ENCODE measurements at places on chromosomes 5 and 9.

DNA sequence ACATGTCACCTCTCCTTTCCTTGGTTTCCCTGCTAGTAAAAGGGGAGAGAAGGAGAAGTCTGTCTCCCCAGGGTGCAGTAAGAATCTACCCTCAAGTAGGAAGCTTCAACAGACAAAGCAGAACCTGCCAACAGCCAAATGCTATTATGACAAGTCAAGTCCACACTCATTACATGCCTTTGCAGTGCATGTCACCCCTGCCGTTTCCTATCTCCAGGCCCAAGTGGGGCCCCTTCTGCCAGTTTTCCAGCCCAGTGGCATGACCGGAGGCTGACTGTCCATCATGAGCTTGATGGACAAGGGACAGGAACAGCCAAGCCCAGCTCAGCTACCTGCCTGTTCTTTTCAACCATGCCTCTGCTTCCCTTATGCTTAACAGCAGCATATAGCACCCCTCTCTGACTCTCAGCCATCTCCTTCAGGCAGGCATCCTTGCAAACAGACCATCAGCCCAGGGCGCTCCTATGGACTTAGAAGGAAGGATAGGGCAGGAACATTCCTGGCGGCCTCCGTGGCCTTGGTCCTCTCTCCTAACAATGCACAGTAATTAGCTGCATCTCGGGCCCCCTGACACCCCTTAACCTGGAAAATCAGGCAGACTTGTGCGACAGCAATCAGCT lies 107.2 kb upstream of the RAD23B start:
- no peak for DNase-seq

DNA sequence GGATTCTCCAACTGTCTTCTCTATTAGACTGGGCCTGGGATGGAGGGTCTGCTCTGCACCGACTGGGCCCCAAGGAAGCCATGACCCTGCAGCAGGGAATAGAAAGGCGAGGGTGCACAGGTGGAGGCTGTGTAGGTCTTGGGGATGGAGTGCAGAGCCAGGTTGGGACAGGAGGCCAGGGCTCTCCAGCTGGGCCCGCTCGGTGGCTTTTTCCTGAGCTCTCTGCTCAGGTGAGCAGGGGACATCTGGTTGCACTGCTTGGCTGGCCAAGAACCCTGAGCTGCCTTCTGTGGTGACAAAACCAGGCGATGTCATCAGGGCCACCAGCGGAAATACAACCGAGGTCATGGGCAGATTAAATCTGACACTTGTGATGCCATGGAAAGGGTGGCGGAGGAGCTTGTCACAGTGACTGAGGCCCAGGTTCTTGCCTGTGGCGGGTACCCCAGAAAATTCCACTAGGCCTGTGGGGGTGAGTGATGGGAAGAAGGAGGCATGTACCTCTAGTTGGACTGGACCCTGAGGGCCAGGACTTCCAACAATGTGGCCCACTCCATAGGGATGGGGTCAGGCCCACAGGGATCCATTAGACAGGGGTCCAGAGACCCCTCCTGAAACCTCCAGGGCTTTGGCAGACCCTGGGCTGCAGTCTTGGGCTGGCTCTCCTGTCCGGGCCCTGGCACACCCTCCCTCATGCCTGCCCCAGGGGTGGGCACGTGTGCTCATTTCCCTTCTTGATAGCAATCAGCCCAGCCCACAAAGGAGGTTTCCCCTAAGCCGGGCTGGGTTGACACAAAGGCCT lies 4.4 kb upstream of the IL3 start:
- DNase-seq, result no peak

DNA sequence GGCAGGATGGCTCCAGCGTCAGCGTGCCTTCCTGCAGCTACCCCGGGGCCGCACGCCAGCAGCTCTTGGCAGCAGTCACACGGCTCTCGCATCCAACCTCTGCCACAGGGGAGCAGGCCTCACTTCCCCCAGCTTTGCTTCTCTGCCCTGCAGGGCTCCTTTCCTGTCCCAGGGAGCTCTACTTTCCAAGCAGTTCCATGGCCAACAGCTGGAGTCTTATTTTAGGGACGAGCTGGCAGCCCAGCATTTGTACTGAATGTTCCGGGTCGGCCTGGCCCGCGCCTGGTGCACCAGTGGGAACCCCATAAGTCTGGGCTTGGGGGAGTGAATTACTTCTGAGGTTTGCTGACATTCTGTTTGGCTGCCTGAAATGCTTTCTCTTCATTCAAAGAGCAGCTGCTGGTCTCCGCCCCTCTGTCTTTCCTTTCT lies 34.6 kb downstream of the GADD45G start:
- no peak for DNase-seq

- DNase-seq, result no peak
Observed at GRCh38 chr5:73793911-73794310, 167.9 kb downstream of the ARHGEF28 start.

DNA sequence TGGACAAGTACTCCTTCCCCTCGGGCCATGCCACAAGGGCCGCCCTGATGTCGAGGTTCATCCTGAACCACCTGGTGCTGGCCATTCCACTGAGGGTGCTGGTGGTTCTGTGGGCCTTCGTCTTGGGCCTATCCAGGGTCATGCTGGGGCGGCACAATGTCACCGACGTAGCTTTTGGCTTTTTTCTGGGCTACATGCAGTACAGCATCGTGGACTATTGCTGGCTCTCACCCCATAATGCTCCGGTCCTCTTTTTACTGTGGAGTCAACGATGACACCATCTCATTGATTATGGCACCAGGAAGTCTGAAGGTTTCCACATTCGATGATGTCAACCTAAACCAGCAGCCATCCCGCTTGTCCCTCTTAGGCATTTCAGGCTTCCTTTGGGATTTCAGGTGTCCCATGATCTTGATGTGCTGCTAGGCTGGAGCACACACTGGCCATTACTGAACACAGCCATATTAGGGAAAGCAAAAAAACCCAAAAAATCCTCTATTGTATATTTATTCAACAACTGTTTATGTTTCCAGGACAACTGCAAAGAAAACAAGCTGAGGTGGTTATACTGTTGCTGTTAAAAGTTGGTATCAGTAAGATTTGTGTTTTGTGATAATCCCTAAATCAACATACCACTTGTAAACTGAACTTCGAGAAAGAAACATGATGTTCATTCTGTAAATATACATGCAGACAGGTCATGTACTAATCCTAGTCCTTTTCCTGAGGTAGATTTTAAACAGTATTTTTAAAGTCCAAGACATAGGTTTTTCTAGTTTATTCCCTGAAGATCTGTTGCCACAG lies 1.1 kb downstream of the PLPP6 start:
- DNase-seq, result peak; percentile 45

DNA sequence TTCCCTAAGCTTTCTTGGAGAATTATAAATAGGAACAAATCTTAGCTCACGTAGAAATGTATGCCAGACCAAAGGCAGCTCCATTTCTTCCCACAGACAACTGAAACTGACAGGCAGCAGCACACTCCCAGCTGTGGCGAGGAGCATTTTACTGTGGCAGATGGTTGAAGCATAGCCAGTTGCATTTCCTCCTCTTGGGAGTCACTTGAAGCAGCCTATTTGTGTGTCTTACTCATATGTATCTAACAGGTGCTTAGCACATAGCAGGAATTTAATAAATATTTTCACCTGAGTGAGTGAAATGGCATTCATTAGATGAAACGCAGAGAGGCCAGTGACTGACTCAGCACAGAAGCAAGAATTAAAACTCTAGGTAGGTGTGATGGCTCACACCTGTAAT lies 12.3 kb upstream of the MTMR12 start:
- peak; percentile 9 for DNase-seq

DNA sequence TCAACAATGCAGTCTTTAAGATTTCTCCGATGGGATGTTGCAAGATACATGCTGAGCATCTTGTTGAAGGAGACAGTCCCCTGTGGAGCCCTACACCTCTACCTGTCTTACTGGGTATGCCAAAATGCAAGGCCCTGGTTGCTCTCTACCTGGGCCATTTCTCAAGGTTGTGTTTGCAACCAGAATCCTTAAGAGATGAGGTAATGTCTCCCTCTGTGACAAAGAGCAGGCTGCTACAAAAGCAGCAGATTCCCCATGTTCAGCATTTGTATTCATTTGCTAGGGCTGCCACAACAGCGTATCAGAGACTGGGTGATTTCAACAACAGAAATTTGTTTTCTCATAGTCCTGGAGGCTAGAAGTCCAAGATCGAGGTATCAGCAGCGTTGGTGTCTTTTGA lies 138.4 kb upstream of the RPS23 start:
- no peak for DNase-seq

DNA sequence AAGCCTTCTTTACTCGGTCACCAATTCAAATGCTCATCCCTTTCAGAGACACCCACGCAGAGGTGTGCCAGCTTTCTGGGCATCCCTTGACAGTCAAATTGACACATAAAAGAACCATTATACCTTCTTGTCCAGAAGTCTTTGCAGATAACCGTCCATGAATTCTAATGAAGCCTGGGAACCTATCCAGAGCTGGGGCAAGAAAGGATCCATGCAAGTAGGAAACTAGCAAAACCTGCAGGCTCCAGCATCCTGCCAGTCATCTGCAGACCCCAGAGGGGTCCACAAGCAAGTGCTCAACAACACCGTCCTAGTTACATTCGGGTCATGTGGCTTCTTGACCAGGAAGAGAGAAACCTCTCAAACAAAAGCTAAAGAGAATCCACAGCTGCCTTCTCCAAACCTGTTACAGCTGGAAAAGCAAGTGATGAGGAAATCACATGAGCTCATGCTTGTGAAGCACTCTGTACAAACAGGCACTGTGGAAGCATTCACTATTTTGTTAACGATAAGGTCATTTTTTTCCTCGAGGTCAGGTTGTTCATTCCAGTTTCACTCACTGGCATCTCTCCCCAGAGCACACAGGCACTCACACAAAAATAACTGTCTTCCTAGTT lies 80.2 kb upstream of the DMRT1 start:
- DNase-seq, result peak; percentile 35
